ENCODE measurements at places on chromosomes 11 and 22.

DNA sequence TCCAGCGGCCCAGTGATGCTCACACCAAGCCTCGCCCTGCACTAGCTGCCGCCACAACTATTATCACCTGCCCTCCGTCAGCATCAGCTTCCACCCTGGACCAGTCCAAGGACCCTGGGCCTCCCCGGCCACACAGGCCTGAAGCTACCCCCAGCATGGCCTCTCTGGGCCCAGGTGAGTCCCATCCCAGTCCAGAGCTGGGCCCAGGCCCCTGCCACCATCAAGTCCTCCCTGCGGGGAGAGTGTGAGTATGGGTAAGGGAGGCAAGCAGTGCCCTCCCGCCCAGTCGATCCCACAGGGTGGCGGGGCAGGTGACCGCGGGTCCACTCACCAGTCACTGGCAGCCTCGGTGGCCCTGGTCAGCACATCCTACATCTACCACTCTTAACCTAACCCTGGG, 9.5 kb upstream of the SUSD2 start:
- no peak for DNase-seq

DNA sequence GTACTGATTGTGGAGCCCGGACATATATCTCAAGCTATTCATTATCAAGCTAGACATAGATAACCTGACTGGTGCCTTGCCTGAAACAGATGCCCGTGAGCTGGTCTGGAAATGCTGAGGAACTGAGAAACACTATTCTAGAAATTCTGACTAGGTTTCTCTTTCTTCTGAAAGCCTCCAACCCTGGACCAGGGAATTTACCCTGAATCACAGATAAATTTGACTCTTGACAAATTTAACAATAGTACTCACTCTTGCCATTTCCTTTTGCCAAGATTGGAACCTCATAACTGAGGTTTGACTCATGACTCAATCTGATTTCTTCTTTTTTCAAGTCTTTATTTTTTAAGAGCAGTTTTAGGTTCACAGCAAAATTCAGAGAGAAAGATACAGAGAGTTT, 189.6 kb upstream of the SYN3 start:
- no peak for DNase-seq

DNA sequence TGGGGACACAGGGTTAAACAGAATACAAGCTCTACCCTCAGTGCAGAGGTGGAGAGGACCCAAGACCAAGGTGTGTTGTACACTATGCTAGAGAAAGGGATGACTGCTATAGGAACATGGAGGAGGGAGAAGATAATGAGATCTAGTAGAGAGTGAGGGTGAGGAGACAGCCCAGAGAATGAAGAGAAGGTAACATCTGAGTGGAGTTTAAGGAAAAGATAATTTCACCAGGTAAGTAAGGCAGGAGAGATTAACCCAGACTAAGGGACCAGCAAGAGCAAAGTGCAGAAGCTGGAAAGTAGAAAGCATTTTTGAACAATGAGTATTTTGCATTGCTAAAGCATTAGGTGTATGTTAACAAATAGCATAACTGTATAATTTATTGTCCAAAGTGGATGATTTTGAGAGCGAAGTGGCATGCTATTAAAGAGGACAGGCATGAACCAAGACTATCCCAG, 128.8 kb downstream of the RASSF10 start:
- DNase-seq: no peak

GRCh38 chr11:83162377-83162776, 5.4 kb downstream of the PCF11 start:
- DNase-seq: no peak

GRCh38 chr11:109306322-109306721, 115.7 kb upstream of the C11orf87 start:
- DNase-seq: no peak

DNA sequence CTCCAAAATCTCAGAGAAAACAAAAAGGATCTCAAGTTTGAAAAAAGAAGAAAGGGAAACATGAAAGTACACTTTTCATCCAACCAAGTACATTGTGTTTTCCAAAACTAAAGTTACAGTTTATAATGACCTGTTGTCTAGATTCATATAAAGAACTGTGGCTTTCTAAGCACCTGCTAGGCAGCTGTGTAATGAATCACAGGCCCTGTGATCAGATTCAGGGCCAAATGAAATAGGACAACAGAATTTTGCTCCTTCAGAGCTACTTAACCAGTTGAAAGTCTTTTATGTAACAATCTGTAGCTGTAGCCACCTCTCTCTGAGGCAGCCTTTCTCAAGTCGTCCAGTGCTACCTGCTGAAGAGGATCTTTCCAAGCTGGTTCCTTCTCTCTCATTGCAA, 960.0 kb upstream of the RAG2 start:
- no peak for DNase-seq

DNA sequence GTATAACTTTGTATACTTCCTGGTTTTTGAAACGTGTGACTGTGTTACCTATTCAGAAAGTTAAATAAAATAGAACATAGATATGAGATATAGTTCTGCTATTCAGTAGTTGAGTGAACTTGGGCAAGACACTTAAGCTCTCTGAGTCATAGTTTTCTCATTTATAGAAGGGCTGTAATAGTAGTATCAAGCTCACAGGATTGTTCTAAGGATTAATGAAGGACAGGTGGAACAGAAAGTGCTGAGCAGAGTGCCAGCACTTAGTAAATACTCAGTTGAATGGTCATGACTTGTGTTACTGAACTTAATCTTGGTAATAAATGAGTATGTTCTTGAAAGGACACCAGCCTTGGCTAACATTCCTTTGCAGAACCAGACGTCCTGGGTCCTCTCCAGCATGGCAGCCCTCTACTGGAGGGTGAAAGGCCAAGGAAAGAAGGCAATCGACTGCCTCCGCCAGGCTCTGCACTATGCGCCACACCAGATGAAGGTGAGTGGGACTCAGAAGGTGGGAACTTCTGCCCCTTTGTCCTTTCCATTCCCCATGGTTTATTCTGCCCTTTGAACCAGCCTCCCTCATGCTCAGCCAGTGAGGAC, 131.2 kb downstream of the TTC17 start:
- DNase-seq: no peak

GRCh38 chr22:32695451-32695891, 106.0 kb upstream of the TIMP3 start:
- DNase-seq: no peak

- no peak for DNase-seq
Observed at GRCh38 chr11:129720994-129721393, 94.7 kb upstream of the TMEM45B start.

GRCh38 chr22:37258005-37258752, 14.1 kb upstream of the RAC2 start:
- no peak for DNase-seq

GRCh38 chr11:82398300-82398815, 335.3 kb downstream of the FAM181B start:
- DNase-seq: no peak

DNA sequence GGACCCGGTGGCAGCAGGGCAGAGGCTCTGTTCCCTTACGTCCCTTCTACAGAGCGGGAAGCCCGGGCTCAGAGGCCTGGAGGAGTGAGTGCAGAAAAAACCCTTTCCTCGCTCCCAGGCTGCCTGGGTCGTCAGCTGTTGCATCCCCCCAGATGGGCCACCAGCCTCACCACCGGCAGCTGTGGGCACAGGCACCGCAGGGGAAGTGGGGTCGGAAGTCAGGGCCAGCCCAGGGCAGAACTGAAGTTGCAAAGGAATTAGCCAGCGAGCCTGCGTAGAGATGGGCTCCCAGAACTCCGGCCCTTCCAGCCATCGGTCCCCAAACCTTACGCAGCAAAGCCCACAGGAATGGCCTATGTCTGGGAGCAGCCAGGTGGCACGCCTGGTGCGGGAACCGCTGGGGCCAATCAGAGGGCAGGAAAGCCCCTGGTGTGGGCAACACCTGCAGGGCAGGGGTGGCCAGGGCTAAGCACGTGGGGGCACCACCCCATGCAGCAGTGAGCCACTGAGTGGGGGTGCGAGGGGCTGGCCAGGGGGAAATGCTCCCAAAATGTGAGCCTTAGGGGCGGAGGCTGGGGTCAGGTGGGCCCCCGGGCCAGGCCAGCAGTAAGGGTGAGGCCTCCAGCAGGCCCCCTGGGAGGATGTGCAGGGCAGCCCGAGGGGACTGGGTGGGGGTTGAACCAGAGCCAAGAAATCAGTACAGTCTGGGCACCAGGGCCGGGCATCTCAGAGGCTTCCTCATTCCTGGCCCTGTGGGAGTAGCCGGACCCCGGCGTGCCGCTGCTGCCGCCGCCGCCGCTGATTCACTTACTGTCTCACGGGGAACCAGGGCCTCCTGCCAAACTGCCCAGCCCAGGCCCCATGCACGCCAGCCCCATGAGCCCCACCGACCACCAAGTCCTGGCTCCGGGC, 58.2 kb downstream of the WNT7B start:
- no peak for DNase-seq

- no peak for DNase-seq
Observed at GRCh38 chr22:49793296-49793695, 34.4 kb downstream of the BRD1 start.

DNA sequence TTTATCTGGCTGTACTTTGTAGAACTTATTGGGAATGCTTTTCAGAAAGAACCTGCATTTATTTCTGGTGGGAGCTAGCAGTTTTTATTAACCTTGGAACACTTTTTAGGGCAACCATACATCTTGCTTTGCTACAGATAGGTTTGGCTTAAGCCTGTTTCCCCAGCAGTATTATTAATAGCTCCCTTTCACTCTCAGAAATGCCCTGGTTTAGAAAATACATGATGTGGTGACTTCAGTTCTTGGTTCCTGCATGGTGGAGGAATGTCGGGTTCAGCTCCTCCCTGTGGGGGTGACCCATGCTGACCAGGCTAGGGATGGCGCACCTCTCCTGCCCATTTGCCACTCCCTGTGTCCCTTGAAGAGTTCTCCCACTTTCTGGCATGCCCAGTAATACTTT, 28.2 kb downstream of the ZBED4 start:
- no peak for DNase-seq

GRCh38 chr11:100208207-100208606, 478.9 kb upstream of the ARHGAP42 start:
- no peak for DNase-seq

- DNase-seq: no peak
Observed at GRCh38 chr11:64343767-64344559, 4.0 kb downstream of the CCDC88B start.

GRCh38 chr11:96185220-96185768, 157.7 kb downstream of the MAML2 start:
- DNase-seq: no peak

GRCh38 chr11:12177739-12178338, 67.4 kb downstream of the MICAL2 start:
- no peak for DNase-seq

- DNase-seq: no peak
Observed at GRCh38 chr11:47378010-47378835, at the start of gene SPI1. TSS of gene SPI1 (minus strand) at chr11:47378547. CDS start at chr11:47378353, 194 bp downstream.

DNA sequence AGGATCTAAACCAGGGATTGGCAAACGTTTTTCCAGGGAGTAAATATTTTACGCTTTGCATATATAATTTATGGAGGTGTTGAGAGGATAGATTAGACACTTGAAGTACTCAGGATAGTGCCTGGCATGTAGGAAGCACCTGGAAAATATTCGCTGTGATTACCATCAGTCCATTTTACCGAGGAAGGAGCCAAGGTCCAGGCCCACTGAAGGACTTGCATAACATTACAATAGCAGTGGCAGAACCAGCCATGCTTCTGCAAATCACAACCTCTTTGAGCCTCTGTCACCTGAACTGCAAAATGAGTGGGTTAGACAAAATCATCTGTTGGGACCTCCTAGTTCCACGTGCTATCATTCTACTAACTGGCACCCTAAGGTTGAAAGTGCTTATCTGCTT, 5.4 kb downstream of the FUT4 start:
- DNase-seq: no peak

DNA sequence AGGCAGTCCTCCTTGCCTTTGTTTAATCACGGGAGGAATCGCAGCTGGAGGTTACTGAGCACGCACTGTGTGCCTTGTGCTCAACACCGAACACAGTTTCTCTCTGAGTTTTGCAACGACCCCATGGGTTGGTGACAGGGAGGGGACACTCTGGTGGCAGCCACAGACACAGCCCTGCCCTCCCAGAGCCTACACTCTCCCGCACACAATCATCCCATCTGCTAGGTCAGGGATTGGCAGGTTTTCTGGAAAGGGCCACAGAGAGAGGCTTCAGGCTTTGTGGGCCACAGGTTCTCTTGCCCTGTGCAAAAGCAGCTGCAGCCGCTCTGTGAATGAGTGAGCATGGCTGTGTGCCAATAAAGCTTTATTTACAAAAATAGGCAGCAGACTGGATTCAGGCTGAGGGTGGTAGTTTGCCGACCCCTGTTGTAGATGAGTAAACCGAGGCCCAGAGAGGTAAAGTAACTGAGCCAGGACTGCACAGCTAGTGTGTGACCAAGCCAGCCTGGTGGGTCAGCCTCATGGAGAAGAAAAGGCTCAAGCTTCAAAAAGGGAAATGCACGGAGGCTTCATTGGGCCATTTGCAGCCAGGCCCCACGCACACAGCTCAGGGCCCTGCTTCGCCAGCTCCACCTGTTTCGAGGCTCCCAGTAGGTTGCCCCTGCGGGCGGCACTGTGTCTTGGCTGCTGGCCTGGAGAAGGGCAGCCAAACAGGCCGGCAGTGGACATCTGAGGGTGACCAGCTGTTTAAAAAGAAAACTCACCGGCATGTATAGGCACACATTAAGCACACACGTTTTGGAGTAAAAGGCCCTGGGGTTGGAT, 16.3 kb downstream of the LTO1 start:
- no peak for DNase-seq

- DNase-seq: no peak
Observed at GRCh38 chr22:17606496-17606895, 22.1 kb downstream of the ATP6V1E1 start.

- no peak for DNase-seq
Observed at GRCh38 chr11:1129611-1130160, 28.1 kb upstream of the MUC5AC start.

DNA sequence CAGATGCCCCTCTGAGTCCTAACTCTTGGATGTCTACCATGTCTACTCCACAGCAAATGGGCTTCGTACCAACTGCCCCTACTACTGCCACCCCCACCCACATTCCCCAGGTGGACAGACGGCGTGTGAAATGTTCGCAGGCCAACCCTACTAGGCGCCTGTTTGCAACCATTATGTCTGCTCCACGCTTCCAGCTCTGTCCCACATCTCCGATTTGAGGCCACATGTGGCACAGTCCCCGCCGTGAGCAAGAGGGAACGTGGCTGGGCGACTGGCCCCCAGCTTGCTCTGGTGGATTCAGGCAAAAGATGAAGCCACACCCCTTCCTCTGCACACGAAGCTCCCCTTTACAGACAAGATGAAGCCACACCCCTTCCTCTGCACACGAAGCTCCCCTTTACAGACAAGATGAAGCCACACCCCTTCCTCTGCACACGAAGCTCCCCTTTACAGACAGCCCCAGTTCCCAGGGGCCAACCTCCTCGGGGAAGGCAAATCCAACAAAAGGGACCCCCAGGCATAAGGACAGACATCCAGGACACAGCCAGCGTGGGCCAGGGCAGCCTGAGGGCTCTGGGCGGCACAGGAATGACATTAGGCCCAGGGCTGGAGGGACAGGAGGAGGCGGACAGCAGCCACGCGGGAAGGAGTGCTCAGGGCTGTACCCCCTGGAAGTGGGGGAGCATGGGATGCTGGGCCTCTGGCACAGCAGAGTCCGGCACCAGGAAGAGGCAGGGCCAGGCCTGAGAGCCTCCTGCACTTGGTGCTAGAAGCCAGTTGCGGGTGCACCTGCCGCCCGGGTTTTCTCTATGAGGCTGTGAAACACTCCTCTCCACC, 106.2 kb downstream of the SHANK2 start:
- no peak for DNase-seq

All from activated T-cell treated with anti-CD3 and anti-CD28 coated beads for 1 hour (primary cell).